ENCODE measurements at places on chromosomes 3 and 15.
A peak's percentile ranks its signal among the peaks of the same experiment; 100 is the strongest.

- no peak for DNase-seq
Measured at GRCh38 chr3:15665510-15666150, 64.1 kb downstream of the BTD start.

DNA sequence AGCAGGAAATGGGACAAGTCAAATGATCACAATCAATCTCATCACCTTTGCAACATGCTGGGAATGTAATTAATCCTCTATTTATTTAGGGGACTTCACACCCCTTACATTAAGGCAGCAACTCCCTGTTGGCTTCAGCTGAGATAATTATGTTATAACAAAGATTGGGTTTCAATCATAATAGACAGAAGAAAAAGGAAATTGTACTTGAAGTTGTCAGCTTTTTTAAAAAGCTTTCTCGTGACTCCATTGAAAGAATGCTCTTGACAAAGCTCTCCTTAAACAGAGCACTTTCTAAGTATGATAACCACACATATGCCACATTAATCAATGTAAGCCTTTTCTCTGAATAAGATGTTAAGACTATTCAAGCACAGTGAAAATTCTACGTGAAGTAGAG lies 65.7 kb downstream of the SHQ1 start:
- DNase-seq: no peak

- DNase-seq: no peak
Measured at GRCh38 chr3:43173949-43174348, 68.1 kb upstream of the POMGNT2 start.

DNA sequence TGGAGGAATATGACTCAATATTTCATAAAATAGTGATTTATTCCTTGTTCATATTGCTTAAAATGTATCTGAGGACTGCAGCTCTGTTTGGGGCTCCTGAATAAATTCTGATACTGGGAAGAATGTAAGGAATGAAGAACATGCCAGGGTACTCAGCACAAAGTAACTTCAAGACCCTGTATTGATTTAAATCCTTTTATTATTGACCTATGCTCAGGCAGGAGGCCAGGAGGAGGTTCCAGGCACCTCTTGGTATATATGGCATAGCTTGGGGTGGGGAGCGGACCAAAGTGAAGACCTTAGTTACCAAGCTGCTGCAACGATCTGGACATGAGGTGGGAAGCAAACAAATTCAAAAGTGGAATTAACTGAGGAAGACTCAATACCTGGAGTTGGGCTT lies 142.8 kb upstream of the PEX5L start:
- no peak for DNase-seq

DNA sequence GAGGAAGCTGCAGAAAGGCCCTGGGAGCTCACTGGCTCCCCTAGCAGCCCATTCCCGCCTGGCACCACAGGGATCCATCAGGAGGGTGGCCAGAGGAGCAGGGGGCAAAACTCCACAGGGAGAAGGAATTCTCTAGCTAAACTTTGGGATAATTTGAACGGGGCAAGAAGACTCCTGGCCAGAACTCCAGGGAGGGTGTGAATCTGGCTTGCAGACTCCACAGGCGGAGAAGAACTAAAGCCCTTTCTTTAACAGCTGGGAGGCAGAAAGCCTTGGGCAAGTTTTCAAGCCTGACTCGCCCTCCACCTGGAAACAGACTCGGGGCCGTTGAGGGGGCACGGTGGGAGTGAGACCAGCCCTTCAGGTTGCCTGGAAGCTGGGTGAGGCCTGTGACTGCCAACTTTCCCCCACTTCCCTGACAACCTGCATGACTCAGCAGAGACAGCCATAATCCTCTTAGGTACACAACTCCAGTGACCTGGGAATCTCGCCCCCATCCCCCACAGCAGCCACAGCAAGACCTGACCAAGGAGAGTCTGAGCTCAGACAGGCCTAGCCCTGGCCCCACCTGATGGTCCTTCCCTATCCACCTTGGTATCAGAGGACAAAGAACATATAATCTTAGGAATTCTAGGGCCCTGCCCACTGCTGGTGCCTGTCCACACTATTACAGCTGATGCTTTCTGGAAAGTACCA lies 28.6 kb downstream of the SLC27A2 start:
- DNase-seq: no peak

- DNase-seq: no peak
Measured at GRCh38 chr3:131242201-131242600, 139.4 kb upstream of the NUDT16 start.

GRCh38 chr15:83430441-83430840 lies 16.7 kb upstream of the SH3GL3 start:
- no peak for DNase-seq

- DNase-seq: no peak
Measured at GRCh38 chr3:31421314-31422048, 111.2 kb upstream of the STT3B start.

GRCh38 chr15:31396881-31397560 lies 70.4 kb downstream of the KLF13 start:
- DNase-seq: peak; percentile 49

GRCh38 chr3:160008961-160009360 lies 20.3 kb downstream of the IL12A start:
- DNase-seq: no peak

- no peak for DNase-seq
Measured at GRCh38 chr3:153305189-153305588, 143.2 kb downstream of the RAP2B start.

DNA sequence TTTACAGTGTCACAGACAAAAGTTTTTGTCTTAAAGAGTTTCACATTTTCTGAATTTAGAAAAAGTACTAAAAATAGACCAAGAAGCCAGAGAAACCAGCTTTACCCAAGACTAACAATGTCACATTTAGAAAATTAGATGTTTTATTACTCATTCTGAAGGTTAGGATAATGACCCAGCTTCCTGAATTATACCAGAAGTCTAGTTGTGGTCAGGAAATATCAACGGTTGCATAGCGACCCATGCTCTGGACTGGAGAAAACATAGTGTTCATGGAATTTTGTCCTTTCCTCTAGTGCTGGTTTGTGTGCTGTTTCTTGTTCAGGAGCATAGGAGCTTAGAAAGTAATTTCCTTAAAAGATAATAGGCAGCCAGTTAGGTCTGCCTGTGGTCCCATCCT lies 59.0 kb downstream of the DPPA2 start:
- DNase-seq: no peak

GRCh38 chr15:93831641-93832040 lies 399.7 kb upstream of the MCTP2 start:
- DNase-seq: no peak

DNA sequence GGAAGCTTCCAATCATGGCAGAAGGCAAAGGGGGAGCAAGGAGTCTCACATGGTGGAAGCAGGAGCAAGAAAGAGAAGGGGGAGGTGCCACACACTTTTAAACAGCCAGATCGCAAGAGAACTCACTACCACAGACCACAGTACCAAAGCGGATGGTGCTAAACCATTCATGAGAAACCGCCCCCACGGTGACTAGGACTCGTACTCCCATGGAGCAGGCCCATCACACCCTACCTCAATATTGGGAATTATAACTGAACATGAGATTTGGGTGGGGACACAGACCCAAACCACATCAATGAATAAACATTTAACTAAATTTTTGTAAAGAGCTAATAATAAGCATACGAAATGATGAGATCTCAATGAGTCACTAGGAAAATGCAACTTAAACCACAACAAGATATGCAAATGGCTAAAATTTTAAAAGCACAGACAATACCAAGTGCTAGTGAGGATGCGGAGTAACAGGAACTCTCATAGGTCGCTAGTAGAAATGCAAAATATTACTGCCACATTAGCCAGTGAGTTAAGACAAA lies 10.0 kb downstream of the MRPS25 start:
- no peak for DNase-seq

GRCh38 chr3:66889750-66890494 lies 108.2 kb upstream of the KBTBD8 start:
- DNase-seq: no peak

DNA sequence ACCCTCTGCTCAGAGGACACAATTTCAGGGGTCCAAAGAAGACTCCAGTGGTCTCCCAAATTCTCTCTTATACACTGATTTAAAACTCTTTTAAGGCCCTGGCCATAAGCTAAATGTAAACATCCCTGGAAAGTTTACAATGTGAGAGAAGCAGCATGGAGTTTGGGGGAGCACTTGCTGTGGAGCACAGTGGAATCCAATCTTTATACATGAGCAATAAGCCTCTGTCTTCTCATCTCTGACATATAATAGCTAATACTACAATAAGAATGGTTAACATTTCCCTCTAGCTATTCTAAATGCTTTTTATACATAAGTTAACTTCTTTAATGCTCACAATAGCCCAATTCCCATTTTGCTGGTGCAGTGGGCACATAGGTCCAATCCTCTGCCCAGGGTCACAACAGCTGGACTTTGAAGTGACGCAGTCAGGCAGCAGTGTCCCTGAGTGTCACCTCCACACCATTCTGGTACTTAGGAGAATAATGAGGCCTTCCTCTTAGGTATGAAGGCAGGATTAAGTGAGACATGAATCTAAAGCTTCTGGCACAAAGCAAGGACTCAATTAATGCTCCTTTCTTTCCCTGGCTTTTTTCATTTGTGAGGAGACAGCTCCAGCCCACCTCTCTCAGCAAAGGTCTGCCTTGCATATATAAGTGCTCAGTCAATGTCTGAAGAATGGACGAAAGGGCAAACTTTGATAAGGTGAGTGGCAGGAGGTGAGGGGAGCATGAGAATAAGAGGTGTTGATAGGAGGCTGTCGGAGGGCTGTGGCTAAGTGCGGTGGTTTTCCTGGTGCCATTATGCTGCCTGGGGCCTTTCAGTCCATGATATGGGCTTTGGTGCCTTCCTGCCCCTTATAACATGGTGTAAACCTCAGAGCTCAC lies 26.3 kb downstream of the CCNL1 start:
- DNase-seq: no peak

DNA sequence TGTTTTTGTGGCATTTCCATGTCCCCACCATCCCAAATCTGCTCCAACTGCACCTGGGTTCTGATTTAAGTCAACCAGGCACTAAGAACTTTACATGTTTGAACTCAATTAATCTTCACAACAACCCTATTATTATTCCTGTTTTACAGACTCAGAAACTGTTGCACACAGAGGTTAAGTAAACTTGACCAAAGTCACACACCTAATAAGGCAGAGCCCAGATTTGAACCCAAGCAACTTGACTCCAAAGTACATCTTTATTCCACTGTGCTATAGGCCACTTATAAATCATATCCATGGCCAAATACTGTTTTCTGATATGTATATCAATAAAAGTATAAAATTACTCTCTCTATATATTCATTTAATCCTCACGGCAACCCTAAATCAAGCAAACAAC lies 16.4 kb downstream of the TM4SF18 start:
- DNase-seq: no peak

DNA sequence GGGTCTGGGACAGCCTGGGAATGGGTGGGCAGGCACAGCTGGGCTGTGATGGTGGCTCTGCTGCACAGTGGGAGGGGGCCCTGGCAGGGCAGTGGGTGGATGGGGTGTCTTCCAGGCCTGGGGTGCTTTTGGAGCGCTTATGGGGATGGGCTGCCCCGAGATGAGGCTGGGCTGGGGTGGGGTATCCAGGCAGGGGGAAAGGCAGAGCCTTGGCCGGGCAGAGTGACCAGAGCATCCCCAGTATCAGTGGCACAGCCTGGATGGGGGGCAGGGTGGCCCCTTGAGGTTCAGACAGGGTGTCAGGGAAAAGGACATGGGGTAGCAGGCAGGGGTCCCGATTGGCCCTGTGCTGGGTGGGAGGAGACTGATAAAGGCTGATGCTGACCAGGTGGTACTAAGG lies 26.6 kb downstream of the HDAC11 start:
- no peak for DNase-seq

DNA sequence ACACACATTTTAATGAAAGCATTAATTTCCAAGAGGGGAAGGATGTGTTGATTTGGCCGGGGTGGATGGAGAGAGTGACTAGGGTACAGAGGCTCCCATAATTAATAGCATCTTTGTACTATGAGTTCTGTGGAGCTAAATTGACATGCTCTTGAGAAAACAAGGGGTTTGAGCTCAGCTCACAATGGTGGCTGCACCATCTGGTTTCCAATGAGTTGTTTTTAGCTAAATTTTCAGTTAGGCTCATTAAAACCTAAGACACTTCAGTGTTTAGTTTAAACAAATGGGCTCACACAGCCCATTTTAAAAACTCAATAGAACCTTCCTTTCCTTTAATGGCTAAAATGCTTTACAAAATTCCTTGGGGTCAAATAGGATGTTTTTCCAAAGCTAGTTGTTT lies 199.7 kb downstream of the TNIK start:
- DNase-seq: no peak

- DNase-seq: no peak
Measured at GRCh38 chr3:25719321-25719720, 54.6 kb upstream of the TOP2B start.

GRCh38 chr15:77526595-77527163 lies 106.0 kb downstream of the HMG20A start:
- no peak for DNase-seq

- DNase-seq: no peak
Measured at GRCh38 chr15:50458348-50459112, 34.3 kb downstream of the USP8 start.

DNA sequence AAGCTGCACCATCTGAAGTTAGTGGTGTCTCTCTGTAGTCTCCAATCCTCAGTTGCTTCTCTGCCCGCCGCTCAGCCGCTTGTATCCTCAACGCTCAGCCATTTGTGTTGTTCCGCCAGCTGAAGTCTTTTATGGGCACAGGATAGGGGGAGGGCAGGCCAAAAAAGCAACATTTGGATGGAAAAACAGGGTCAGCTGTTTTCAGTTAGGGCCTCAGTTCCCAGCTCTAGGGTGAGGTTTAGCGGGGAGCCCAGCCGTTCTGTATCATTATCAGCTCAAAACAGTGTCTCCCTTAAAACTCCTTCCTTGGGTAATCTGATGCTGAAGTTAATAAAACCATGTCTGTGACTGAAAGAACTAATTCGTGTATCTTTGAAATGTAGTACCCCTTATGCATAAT lies 329.5 kb upstream of the AZI2 start:
- DNase-seq: no peak

- DNase-seq: no peak
Measured at GRCh38 chr3:8762607-8763377, 6.6 kb downstream of the OXTR start.

DNA sequence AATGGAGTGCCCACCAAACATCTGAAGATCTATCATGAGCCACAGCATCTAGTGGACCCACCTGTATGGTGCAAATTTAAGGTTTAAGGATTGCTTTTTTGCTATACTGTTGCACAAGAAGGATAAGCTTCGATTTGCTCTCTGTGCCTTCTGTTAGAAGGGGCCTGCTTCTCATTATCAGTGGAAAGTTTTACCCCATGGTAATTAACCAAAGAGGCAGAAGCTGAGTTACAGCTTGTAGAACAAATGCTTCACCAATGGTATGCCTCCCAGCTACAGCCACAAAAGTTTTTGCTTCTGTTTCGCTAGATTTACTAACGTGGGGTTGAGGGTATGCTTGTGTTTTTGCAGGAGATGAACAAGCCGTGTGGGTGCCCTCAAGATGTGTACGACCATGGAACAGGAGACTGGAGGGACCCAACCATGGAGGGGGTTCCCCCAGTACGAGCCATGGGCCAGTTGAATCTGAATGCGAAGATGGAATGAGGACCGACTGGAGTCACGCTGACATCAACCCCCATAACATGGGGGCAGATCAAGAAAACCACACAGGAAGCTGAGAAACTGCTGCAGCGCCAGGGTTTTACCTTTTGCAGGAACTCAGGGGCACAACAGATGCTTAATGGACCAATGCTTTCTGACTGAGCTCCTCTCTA lies 43.5 kb downstream of the ACAD9 start:
- no peak for DNase-seq

- no peak for DNase-seq
Measured at GRCh38 chr3:72295962-72296450, 511.1 kb upstream of the PROK2 start.

- DNase-seq: no peak
Measured at GRCh38 chr3:17674082-17674686, 68.2 kb downstream of the TBC1D5 start.
